NCI-H146 (cell line): ENCODE measurements at places on chromosomes 3 and 15.

DNA sequence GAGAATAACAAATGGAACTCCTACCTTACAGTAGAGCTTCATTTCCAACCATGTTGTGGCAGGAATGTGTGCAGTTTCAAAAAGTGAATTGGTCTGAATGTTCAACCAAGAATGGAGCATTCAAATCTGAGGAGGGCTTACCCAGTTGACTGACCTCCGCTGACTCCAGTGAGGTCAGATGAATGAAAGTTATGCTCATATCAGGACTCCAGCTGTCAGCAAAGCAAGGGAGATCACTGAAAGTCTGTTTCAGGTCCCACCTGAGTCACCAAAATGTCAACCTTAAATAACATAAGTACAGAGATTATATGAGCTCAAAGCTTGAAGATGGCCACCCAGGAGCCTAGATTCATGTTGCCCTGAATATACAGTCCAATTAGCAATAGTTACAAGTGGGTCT is 473.5 kb downstream of the RBMS3 start:
- DNase-seq: no peak

DNA sequence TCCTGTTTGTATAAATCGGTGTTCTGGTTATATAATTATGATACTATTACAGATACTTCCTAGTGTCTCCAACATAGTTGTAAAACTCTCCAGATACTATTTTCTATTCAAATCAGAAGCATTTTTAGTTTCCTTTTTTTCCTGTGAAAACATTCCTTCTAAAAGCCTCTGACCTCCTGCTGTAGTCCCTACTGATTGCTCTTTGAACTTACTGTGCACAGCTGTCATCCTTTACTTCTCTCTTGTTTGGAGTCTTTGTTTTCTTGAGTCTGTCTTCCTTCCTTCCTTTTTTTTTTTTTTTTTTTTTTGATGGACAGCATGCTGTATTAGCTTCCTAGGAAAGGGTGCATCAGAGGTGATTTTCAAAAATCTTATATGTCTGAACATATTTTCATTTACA is 28.9 kb downstream of the NR2C2 start:
- no peak for DNase-seq

DNA sequence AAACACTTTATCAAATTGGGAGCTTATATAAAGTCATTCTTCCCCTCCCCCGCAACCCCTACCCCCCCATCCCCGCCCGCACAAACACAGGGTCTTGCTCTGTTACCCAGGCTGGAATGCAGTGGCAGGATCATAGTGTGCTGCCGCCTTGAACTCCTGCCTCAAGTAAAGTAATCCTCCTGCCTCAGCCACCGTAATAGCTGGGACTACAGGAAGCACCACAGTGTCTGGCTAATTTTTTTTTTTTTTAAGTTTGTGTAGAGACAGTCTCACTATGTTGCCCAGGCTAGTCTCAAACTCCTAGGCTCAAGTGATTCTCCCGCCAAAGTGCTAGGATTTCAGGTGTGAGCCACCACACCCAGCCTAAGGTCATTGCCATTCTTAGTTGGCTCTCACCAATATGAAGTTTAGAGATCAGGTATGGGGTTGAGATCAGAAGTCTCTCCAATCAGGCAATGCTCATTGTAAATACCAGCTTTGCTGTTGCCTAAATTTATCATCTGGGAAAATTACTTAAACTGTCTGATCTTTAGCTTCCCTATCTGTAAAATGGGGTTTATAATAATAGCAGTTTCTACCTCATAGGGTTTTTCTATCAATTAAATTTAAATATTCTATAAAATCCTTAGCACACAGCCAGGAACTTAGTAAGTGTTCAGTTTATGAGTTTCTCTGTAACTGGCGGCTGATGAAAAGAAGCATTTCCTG is 60.3 kb downstream of the TGFBR2 start:
- DNase-seq: no peak

DNA sequence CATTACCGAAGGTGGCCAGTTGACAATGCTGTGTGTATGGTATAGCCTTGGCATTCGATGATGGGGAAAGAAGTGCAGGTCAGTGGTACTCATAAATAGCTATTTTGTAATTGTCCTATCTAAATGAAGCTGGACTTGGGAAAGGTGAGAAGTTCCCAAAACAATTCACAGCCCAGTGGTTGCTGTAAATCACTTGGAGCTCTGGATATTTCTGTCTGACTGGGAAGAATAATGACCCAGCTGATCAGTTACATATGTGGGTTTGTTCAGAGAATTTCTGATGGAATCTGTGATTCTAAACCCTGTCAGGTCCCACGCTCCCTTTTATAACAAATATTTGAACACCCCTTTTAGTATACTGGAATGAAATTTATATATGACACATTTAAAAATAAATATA is 133.9 kb upstream of the PFN2 start:
- no peak for DNase-seq

GRCh38 chr3:99751649-99752048 is 66.0 kb upstream of the CMSS1 start:
- DNase-seq: no peak

- peak; percentile 54 for DNase-seq
These were observed 602.2 kb downstream of the FOXP1 start for GRCh38 chr3:70981231-70981880.

- peak; percentile 27 for DNase-seq
These were observed 425.8 kb upstream of the MDFIC2 start for GRCh38 chr3:70738291-70738681.

DNA sequence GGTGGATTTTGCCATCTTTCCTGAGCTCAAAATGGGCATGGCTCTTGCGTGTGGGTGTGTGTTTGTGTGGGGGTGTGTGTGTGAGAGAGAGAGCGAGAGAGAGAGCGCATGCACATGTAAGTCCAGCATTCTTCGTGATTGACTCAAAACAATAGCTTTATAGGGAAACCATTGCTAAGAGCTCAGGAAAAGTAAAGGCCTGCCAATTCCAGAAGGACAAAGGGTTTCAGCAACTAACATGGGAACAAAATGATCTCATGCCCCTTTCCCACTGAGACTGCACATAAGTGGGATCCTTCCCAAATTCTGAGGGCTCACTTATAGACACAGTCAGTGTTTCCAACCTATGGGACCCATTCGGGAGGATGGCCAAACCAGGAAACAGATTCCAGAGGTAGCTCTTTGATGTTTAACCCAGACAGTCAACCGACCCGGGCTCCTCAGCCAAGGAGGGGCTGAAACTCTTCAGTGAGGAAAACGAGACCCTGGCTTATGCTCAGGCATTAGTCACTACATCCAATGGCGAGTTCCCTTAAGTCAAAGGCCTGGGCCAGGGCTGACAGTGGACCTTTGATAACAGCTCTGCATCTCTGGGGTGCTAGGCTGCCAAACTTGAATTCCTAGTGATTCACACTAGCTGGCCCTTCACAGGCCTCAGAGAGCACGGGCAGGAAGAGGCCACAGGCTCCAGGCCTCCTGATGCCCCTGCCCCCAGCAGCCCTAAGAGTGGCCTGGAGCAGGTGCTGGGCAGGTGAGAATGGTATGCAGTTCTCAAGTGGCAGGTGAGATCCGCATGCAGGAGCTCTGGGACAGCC is 305.0 kb upstream of the C2CD4B start:
- no peak for DNase-seq

- no peak for DNase-seq
These were observed 139.0 kb downstream of the CTNNB1 start for GRCh38 chr3:41338276-41338675.

- DNase-seq: peak; percentile 7
These were observed 773 bp downstream of the ANKRD28 start for GRCh38 chr3:15796771-15797641.

DNA sequence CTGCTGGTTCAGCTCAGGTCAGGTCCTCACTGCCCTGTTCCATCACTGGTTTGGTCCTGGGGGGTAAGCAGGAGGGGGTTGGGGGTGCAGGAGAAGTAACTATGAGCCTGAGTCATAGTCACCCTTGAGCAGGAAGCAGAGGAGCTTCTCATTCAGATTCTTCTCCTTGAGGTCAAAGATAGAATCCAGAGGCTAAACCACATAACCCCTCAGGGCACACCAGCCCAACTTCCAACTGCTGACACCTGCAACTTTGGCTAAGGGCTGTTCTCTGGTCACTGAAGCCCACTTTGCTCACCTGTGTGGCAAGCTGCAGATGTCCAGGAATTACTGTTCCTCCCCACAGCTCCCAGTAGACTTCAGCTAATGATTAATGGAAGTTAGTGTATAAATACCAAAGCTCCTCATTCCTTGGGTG is 48.8 kb upstream of the LRRFIP2 start:
- DNase-seq: no peak

DNA sequence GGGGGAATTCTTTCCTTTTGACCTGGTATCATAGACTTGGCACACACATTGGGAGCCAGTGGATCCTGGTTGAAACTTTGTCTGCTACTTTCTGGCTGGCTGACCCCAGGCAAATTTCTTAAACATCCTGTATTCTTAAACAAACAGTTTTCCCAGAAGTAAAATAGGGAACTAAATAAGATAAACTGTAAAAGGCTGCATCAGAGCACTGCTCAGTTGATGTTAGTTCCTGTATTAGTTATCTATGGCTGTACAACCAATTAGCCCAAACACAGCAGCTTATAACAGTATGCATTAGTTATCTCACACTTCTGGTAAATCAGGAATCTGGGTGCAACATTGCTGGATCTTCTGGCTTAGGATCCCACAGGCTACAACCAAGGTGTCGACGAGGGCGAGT is 73.1 kb upstream of the SLCO3A1 start:
- no peak for DNase-seq

DNA sequence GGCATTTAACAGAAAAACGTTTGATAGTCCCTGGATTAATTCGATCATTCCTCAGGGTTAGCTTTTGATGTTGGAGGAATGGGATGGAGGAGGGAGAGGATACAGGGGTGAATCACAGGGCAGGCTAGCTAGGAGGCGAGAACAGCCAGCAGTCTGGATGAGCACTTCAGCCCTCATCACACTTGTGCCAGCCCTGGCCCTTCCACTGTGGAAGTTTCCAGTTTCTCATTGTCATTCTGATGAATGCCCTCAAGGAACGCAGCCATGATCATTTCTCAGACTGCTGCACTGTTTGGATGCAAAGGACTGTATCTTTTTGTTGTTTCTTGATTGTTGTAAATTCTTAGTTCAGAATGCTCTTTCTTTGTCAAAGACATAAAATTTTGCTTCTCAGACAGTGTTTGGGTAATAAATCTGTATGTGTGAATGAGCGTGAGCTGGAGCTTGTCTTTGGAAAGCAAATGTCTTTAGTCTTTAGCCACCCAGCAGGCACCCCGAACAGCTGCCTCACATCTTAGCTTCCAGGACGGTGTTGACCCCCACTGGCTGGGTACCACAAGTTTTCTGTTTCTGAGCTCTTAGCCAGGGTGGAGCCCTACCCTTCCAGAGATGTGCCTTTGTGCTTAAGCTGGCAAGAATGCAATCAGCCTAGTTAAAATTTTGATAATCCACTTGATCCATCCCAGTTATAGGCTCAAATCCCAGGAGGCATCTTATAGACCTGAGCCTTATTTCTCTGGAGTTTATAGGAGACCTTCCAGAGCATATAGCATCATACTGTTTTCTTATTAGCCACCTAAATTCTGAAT is 121.1 kb downstream of the PDCD6IP start:
- no peak for DNase-seq

DNA sequence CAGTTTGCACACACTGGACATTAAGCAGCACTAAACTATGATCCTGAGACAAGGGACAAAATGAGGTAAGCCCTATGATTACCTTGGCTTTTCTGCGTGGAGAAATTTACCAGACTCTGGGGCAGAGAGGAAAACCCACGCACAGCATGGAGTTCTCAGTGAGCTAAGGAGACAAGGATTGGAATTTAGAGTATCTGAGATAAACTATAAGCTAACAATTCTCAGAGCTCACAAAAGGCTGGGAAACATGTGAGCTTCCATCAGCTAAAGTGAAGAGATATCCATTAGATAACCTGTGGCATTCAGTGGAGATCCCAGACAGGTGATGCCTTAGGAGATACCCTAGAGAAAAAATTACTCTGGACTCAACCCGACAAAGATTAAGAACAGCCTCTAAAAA is 48.7 kb downstream of the NBEAL2 start:
- DNase-seq: no peak

DNA sequence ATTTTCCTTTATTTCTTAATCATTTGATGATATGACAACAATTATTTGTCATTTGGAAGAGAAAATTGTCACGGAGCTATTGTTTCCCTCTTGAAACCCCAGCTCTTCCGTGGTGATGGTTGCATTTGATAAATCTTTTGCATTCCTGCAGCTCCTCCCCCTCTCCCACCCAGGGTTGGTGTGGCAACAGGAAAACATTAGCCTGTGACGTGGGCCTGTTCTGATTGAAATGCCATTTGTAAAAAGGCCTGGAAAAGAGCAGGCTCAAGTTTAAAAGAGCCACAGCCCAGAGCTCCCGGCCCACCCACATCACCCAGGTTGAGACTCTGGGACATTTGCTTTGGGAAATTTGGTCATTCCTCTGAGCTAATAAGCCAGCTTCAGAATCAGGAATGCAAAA is 282.5 kb downstream of the RPLP1 start:
- no peak for DNase-seq

- DNase-seq: no peak
These were observed 110.3 kb upstream of the HACD2 start for GRCh38 chr3:123695152-123695551.

DNA sequence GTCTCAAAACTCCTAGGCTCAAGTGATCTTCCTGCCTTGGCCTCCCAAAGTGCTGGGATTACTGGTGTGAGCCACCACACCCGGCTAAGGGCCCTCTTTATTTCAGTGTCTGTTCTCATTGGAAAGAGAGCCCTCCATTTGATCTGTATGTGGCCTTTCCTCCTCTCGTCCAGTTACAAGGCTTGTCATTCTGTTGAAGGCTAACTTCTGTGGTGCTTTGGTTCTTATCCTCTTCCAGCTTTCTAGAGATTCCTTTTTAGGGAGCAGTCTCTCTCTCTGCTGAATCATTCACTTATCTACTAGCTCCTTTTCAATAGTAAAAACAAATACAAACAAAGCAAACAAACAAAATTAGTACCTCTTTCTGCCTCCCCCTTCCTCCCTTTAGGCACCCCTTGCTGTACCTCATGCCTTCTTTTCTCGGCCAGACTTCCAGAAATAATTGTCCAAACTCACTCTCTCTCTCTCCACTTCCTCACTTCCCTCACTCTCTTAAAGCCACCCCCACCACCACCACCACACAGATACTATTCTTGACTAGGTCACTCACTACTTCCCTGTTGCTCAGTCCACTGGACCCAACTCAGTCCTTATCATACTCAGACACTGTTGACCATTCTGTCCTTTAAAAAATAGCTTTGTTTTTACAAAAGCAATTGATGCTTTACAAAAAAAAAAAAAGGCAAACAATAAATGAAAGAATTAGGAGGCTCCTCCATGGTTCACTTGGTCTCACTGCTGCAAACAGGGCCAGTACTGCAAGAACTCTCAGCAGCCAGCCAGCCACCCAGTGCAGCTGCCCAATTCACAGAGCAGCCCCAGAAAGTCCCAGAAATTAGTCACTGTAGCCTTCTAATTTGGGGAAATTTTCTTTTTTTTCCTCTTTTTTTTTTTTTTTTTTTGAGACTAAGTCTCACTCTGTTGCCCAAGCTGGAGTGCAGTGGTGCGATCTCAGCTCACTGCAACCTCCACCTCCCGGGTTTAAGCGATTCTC is 31.7 kb upstream of the RAB11A start:
- DNase-seq: no peak

GRCh38 chr3:81503026-81503425 is 258.4 kb downstream of the GBE1 start:
- no peak for DNase-seq
